ENCODE measurements at places on chromosomes 7 and 10. TPM values are rescaled to one million over a fixed set of nuclear protein-coding genes. Genes with fewer than 3 reads are reported as not detected.
A peak's percentile ranks its signal among the peaks of the same experiment; 100 is the strongest.

GRCh38 chr7:74615933-74616780, 41.4 kb upstream of the GTF2I start:
- no peaks in the 10 kb centered on the region for H3K36me3 ChIP-seq
- H3K4me1 ChIP-seq: peaks cover 16% of the 10 kb centered on the region
- H3K4me3 ChIP-seq: no peak overlapping the region
- H3K27me3 ChIP-seq: no peaks in the 10 kb centered on the region
- DNase-seq: no peak

- H3K27ac ChIP-seq: no peak overlapping the region
- H3K36me3 ChIP-seq: no peaks in the 10 kb centered on the region
- H3K27me3 ChIP-seq: no peaks in the 10 kb centered on the region
- peaks cover 84% of the 10 kb centered on the region for H3K4me1 ChIP-seq
- no peak overlapping the region for H3K4me3 ChIP-seq
- DNase-seq: no peak
Observed at GRCh38 chr7:130988443-130988842, 254.4 kb upstream of the KLF14 start.

- H3K27me3 ChIP-seq: no peaks in the 10 kb centered on the region
- peaks cover 33% of the 10 kb centered on the region for H3K36me3 ChIP-seq
- DNase-seq: no peak
- peak overlapping the region; percentile 57 for H3K27ac ChIP-seq
Observed at GRCh38 chr7:158868764-158869410, 12.5 kb downstream of the DYNC2I1 start.

The SPDYE6 gene
- not detected for total RNA-seq

DNA sequence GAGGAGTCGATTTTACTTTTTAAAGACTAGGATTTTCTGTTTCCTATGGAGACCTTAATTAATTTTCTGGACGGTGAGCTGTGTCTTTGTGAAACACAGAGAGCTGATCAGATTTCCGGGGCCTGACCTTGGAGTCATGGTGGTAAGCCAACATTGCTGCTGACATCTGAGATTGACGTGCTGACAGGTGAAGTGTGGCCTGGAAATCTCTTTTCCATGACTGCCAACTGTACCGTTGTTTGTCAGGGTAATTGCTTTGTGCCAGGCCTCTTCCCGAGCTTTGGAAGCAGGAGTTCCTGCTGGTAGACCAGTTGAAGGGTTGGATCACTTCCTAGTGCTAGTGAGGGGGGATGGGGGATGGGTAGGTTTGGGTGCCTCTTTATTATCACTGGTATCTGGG, 71.2 kb downstream of the ADRA2A start:
- no peak overlapping the region for H3K4me3 ChIP-seq
- H3K27me3 ChIP-seq: no peaks in the 10 kb centered on the region
- DNase-seq: no peak
- no peak overlapping the region for H3K27ac ChIP-seq

DNA sequence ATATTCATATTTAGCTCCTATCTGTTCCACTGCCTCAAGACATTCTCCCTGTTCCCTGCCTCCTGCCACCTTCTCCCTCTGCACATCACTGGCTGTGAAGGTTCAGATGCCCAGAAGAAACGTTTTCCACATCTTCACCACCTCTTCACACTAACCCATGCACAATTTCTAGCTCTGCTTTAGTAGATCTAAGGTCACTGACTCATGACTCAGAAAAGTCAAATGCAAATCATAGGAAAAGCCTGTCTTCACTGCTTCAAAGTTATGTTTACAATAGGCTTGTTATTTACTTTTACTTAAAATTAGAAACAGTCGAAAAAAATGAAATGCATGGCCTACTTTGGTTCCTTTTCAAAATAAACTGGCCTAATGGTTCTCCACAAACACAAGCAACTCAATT, 2.5 kb downstream of the SCRN1 start:
- H3K27me3 ChIP-seq: no peaks in the 10 kb centered on the region
- H3K4me3 ChIP-seq: no peak overlapping the region
- no peak overlapping the region for H3K27ac ChIP-seq
- DNase-seq: no peak

Data from right atrium auricular region (tissue), 2 donors.